Chondrocyte (in vitro differentiated cells): ENCODE measurements at places on chromosomes 6 and 20. TPM values are rescaled to one million over a fixed set of nuclear protein-coding genes. Genes with fewer than 3 reads are reported as not detected.

GRCh38 chr6:38320358-38320757 is 319.4 kb downstream of the BTBD9 start:
- DNase-seq = no peak

- no peak for DNase-seq
These were observed 46.6 kb upstream of the PTGIS start for GRCh38 chr20:49614338-49615050.

GRCh38 chr20:4011226-4011975 is 4.0 kb downstream of the RNF24 start:
- no peak for DNase-seq

- no peak for DNase-seq
These were observed 47.7 kb downstream of the PYGB start for GRCh38 chr20:25295386-25296093.

DNA sequence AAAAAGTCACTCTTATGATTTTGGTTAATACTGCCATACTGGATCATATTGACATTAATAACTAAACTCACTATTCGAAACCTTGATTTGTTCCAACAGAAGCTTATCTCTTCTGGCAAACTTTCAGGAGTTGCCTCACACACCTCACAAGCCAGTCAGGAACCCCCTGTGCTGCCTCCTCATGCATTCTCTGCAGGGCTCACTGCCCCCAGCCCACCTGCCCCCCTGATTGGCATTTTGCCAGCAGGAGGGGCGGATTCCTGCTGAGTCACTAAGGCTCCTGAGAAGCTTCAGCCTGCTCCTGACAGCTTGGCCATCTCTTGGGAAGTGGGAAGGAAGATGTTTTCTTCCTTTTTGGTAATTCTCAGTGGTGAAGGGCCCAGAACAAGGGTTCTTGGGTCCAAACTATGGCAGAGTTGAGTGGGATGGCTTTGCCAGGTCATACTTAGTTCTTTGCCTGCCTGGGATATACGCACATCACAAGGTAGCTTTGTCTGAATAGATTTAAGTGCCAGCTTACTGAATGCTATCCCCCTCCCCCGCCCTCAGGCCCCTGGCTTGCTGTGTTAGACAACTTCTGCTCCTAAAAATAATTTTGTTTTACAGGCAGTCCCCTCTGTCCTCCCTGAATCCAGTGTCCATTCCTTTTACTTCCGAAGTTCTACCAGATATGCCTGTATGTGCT is 31.4 kb downstream of the SLC35F1 start:
- DNase-seq = no peak

GRCh38 chr20:17648791-17649730 is 33.0 kb downstream of the RRBP1 start:
- DNase-seq = peak; percentile 65

DNA sequence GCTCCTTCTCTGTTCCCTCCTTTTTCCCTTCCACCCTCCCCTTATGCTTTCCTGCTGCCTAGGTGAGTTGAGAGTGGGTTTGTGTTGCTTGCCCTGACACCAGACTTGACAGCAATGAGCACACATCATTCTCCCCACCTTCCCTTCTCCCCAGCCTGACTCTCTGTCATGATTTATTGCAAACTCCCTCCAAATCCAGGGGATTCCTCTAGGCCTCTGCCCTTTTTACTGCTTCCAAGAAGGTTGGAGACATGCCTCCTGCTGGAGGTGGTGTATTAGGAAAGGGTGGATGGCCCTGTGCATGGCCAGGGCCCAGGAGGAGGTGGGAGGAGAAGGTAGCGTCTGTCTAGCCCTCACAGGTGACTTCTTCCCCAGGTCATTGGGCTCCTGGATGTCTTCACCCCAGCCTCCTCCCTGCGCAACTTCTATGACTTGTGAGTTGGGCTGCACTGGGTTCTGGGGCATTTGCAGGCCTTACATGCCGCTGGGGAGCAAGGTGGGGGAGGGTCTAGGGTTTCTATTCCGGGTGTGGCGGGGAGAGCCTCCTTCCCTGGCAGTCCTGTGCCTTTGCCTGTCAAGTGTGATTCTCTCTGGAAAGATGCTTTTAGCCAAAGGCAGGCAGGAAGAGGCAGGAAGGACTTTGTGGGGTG is 2.1 kb downstream of the MAPK13 start:
- no peak for DNase-seq

- no peak for DNase-seq
These were observed 135.9 kb upstream of the SLC22A16 start for GRCh38 chr6:110612298-110612697.

DNA sequence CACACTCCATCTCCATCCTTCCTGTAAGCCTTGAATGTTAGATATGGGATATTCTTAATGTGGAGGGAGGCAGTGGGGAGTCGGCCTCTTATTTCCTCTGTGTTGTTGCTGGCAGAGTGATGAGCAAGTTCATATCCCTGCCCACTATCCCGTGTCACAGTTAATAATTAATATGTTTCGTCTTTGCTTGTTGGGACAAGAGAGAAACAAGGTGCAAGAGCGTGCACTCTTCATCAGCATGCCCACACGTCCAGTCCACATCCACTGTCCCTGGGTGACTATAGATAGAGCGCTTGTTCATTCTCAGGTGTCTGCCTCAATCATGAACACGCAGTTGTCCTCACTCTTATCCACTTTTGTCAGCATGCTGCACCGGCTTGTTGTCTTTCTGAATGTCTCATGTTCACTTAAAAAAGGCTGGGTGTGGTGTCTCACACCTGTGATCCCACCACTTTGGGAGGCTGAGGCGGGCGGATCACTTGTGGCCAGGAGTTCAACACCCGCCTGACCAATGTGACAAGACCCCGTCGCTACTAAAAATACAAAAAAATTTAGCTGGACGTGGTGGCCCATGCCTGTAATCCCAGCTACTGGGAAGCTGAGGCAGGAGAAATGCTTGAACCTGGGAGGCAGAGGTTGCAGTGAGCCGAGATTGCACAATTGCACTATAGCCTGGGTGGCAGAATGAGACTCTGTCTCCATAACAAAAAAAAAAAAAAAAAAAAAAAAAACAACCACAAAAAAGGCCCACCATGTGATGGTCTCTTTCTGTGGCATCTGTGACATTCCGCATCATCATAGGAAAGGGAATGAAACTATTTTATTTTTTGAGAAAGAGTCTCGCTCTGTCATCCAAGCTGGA is 34.2 kb downstream of the PPP1R3G start:
- no peak for DNase-seq

DNA sequence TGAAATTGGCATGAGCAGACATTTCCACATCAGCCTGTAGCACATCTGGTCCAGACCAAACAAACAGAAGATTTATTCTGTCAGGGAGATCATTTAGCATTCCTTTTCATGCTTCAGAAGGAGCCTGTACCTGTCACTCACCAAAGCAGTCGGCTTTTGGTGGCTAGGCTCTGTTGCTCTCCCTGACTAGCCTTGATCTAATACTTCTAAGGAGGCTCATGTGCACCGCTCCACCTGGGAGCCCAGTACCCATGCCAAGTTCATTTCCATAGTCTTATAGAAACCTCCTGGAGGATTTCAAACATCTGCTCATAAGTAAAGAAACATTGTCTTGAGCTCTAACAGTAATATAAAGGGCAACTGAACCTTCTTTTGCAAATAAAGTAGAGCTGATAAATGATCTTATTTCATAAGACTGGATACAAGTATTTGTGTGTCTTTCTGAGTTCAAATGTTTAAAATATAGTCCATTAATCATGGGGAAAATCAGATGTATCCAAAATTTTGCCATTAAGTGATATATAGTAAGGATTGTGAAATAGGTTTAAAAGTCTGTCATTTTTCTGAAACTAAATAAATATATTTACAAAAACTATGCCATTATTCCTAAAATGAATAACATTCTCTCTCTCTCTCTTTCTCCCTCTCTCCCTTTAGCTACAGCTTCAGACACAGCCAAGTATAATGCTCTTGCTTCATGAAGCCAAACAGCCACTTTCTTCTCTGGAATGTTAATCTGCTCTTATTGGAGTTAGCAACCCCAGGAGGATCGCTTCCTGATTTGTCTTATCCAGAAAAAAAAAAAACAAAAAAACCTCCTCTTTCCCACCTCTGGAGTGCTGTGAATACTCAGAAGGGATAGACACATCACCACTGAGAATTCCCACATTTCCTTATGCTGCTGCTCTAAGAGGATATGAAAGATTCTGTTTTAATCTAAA is 192.7 kb upstream of the TFAP2D start:
- DNase-seq = no peak

GRCh38 chr20:35595901-35596300 is 19.7 kb upstream of the SPAG4 start:
- peak; percentile 40 for DNase-seq

DNA sequence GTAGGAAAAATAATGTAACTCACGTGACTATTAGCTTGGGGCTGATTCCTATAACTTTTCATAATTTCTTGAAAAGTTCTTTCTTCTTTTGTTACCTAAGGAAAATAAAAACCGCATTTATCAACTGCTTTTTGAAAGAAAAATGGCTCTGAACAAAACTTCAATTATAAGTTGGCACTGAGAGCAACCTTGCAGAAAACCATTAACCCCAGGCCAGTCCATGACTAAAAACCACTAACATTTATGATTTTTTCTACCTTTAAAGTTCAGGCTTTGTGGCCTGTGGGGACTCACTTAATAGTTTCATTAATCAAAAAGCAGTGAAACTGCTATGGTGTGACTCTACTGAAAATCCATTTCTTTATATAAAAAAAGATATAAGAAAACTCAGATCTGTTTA is 69.1 kb upstream of the SAMHD1 start:
- DNase-seq = no peak

DNA sequence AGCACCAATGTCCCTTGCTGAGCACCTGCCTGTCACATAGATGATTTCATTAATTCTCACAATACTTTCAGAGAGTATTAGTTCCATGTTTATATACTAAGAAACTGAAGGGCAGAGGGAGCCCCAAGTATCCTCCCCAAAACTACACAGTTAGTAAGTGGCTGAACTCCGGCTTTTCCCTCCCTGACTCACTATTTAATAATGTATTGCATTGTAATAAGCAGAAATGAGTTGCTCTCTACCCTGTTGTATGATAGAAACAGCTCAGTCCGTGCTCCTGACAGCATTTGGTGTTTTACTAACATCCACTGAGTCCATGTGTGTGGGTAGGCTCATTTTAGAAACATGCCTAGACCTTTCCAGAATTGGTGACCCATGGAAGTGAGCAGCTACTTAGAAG is 76.8 kb downstream of the OLIG3 start:
- no peak for DNase-seq

DNA sequence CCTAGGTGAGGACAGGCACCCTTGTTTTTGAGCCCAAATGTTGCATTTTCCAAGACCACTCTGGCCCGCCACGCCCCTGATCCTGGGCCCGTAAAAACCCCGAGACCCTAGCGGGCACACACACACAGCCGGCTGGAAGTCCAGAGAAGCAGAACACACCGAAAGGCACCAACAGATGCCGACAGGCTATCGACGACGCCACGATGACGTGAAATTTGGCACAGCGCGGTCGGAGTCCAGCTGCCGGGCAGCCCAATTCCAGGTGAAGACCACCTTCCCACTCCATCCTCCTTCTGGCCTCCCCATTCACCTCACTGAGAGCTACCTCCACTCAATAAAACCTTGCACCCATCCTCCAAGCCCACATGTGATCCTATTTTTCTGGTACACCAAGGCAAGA is 34.0 kb upstream of the PNPLA1 start:
- DNase-seq = no peak

- DNase-seq = no peak
These were observed 100.0 kb upstream of the CARMIL1 start for GRCh38 chr6:25179051-25179778.

Gene SYCP2
- 1.5 to 2.5 TPM (median 1.9 TPM) in 3 replicates for total RNA-seq

Gene GINS1
- total RNA-seq = 3.5 to 7.3 TPM (median 4.9 TPM) in 3 replicates

Gene C6orf52
- 0.82 to 0.97 TPM in 2 of 3 replicates, not detected in the other for total RNA-seq

Gene CST2
- total RNA-seq = not detected in 3 replicates

Gene VSTM2L
- total RNA-seq = 6.8 to 24.5 TPM (median 7.3 TPM) in 3 replicates

Gene TINAG
- not detected in 3 replicates for total RNA-seq

Gene ULBP3
- 5.0 to 6.1 TPM (median 5.1 TPM) in 3 replicates for total RNA-seq
